A172 (cell line): ENCODE measurements at places on chromosomes 4 and X. TPM values are rescaled to one million over a fixed set of nuclear protein-coding genes. Genes with fewer than 3 reads are reported as not detected.

The REPS2 gene
- 1.4 and 1.7 TPM in 2 replicates for total RNA-seq

DNA sequence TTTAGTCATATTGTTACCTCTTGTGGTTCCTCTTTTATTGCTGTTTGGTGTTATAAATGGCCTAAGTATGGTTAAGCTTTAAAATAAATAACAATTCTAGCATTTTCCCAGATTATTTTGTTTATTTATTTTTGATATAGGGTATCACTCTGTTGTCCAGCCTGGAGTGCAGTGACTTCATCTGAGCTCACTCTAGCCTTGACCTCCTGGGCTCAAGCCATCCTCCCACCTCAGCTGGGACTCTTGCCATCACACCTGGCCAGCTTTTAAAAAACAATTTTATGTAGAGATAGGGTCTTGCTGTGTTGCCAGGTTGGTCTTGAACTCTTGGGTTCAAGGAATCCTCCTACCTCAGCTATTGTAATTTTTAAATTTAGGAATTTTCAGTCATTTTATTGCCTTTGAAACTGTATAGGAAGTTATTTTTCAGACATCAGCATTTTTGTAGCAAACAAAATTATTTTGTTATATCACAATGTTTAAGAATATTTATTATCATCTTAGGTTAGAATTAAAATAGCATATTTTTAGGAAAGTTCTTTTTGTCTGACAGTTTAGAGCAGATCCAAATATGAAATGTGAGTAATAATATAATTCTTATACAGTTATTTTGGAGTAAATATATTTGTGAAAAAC lies 66.3 kb upstream of the RHOH start:
- DNase-seq = no peak

The TBC1D1 gene
- total RNA-seq = 72.8 and 97.0 TPM in 2 replicates

The CD40LG gene
- total RNA-seq = not detected in 2 replicates

DNA sequence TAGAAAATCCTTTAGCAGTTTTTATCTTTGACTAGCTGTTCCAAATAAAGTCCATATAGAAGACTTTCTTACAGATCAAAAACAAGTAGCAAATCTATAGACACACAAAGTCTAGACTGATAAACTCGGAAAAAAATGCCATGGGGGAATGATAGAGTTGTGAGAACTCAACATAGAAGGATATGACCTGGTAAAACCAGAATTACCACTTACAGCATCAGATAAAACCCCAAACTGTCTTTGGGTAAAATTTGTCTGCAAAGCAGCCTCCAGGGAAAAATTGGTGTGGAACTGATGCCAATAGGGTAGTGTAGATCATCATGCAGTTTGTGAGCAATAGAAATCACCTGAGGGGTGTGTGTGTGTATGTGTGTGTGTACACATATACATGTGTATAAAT lies 579.1 kb downstream of the SPOCK3 start:
- no peak for DNase-seq

The PRRG3 gene
- total RNA-seq = not detected in 2 replicates
